Activated CD8-positive, alpha-beta T cell treated with anti-CD3 and anti-CD28 coated beads for 36 hours (primary cell): ENCODE measurements at places on chromosomes 12 and 14. TPM values are rescaled to one million over a fixed set of nuclear protein-coding genes. Genes with fewer than 3 reads are reported as not detected.

DNA sequence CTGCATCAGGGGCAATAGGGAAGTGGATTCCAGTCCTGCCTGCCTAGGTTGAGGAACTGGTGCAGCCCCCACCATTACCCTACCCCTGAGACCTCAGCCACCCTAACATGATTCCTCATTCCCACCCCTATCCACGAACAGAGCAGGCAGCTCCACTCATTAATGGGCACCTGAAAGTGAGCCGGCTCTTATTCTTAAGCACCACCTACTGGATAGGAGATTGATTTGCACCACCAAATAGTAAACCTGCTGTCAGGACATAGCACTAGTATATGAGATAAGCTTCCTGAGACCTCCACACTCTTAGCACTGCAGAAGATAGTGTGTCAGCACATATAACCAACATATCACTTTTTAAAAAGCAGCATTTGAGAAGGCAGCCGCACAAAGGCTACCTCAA lies 573.2 kb downstream of the SOX5 start:
- no peak for DNase-seq

GRCh38 chr12:115437061-115437567 lies 753.1 kb upstream of the TBX3 start:
- DNase-seq, result no peak

- DNase-seq, result peak; percentile 34
These were observed 3.9 kb upstream of the FGF23 start for GRCh38 chr12:4383304-4383865.

DNA sequence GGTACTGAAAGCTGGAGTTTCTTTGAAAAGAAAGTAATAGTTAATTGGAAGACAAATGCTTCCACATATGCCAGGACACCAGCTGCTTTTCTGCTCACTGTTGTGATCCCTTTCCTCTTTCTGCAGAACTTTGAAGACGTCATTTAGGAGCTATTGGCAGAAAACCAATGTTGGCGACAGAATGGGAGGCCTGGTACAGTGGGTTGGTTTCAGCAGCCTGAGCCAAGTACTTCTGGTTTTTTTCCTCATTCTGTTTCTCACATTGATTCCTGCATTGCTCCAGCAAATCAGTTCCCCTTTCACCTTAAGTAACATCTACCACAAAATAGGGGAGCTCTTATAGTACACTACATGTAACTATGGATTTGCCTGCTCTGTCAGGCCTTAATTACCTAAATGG lies 96.9 kb downstream of the FIGNL2 start:
- DNase-seq, result no peak

GRCh38 chr12:97713270-97713669 lies 250.7 kb downstream of the RMST start:
- no peak for DNase-seq

DNA sequence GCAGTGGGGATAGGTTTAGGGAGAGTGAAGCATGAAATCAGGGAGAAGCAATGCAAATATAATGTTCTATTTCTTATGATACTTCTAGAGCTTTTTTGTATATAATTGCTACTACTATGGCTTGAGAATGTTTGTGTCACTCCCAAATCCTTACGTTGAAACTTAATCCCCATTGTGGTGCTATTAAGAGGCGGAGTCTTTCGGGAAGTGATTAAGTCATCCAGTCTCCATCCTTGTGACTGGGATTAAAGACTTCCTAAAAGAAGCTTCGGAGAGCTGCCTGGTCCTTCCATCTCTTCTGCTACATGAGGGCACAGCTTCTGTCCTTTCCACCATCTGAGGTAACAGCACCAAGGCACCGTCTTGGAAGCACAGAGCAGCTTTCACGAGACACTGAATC lies 81.2 kb downstream of the COX16 start:
- DNase-seq, result no peak

DNA sequence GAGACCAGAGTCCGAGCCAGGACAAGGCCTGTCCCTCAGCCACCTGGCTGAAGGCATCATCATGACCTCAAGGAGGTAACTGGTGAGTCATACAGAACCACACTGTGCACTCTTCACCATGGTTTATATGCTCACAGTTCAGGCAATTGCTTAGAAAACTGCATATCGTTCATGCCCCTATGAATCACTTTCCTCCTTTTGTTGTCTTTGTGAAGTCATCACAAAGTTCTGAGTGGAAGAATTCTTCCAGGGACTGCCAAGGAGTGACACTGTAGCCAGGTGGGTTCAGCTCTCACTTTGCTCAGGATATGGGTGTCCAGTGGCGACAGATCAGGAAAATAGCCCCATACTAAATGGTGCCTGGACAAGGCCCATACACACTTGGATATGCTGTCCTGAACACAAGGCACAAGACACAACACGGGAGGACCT lies 92.5 kb downstream of the DPF3 start:
- peak; percentile 41 for DNase-seq

DNA sequence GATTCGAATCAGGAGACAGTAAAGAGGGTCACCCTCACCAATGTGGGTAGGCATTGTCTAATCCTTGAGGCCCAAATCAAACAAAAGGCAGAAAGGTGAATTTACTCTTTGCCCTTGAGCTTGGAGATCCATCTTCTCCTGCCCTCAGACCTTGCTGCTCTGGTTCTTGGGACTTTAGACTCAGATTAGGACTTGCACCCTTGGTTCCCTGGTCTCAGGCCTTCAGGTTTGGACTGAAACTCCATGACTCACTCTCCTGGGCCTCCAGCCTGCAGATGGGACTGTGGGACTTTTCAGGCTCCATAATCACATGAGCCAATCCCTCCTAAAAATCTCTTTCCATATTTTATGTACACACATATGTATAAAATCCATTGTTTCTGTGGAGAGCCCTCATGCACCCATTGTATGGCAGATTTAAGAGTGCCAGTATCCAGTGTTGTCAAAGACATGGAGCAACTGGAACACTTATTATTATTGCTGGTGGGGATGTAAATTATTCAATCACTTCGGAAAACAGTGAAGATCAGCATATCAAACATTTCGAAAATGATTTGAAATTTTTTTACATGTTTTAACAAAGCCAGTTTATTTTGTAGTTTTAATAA lies 48.7 kb downstream of the EID3 start:
- no peak for DNase-seq

- DNase-seq, result no peak
These were observed 198.2 kb upstream of the CNOT2 start for GRCh38 chr12:70045036-70045435.

DNA sequence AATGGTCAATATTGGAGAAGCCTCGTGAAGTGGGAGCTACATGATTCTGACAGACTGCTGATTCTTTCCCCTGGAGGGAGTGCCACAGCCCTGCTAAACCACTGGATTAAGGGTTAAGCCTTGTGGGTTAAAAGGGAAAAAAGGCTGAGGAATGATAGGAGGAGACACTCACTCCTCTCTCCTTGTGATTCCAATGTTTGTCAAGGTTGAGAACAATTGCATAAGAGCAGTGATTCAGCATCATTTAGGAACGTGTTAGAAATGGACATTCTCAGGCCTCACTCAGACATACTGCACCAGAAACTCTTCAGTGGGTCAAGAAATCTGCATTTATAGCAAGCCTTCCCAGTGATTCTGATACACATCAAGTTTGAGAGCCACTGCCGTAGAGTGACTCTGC lies 87.8 kb upstream of the GZMB start:
- no peak for DNase-seq

DNA sequence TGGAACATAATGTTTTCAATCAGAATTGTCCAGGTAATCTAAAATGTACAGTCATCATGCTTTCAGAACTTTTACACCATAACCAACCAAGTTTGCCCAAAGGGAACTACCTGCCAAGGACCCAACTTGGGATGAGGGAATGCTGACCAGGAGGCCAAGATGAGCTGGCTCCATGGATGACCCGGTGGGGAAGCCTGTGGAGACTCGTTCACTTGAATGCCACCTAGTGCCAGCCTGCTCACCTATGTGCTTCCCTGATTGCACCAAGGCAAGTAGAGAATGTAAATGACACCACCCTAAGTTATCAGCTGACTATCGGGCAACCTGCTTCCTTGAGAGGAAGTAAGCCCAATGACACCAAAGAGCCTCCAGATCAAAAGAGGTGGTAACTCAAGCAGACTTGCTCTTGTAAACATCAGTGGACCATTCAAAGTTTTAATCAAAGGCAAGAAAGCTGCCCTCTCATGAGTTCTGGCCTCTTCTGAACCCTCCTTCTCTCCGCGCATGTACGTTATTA lies 137.3 kb downstream of the TTC7B start:
- DNase-seq, result no peak

- DNase-seq, result no peak
These were observed 101.3 kb downstream of the TGFB3 start for GRCh38 chr14:75880512-75880911.

DNA sequence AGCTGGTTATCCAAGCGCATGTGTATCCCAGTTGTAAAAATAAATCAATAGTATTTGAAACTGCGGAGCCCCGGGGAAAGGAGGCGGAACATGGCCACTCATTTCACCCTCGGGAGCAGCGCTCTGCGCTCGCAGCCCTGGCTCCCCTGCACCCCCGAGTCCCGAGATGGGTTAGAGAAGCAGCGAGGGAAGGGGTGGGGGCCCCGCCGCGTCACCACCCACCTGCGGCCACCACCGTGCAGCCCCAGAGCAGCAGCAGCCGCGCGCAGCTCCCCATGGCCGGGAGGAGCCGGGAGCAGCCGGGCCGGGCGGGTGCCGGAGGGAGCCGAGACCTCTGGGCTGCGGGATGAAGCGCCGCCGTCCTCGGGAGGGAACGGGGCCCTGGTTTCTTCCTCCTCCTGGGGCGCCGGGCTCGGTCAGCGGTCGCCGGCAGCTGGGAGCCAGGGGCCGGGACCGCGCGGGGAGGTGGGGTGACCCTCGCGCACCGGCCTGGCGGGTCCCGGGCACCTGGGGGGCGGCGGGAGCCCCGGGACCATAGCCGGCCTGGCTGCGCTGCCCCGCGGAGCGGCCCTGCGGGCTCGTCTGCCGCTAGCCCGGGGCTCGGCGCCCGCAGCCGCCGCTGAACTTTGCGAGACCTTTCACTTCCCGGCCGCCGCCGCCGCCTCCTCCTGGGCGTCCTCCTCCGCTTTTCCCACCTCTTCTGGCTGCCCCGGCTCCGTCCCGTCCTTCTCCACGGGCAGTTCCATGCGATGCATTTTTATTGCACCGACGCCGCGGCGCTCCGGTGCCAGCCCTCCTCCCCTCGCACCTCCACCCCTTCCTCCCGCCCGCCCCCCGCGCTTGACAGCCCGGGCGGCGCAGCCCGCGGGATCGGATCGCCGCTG lies at the start of gene NTN4:
NTN4 (minus strand) TSS at position 732 of the 884 bp plus-strand sequence; CDS start at position 277, 455 bp downstream.
- peak; percentile 33 for DNase-seq

GRCh38 chr14:104604458-104605449 lies at the start of gene TMEM179:
Gene TMEM179 (minus strand): TSS chr14:104604772. CDS start chr14:104604741, 31 bp downstream.
- DNase-seq, result no peak

Gene TOMM20L
- total RNA-seq, result not detected

Gene CCND2
- 639 TPM for total RNA-seq

Gene RBP5
- total RNA-seq, result not detected

Gene TMTC1
- total RNA-seq, result not detected

Gene CAMKK2
- 28.0 TPM for total RNA-seq

Gene KRR1
- total RNA-seq, result 121 TPM

Gene CCDC175
- total RNA-seq, result not detected

Gene KLHL33
- 0.59 TPM for total RNA-seq

Gene SLC10A1
- total RNA-seq, result not detected

Gene SLC4A8
- total RNA-seq, result 1.1 TPM

Gene BDKRB1
- not detected for total RNA-seq

Gene BEST3
- not detected for total RNA-seq
